PC-3 (cell line): ENCODE measurements at places on chromosomes 5 and 9.

- DNase-seq, result no peak
These were observed 184.5 kb upstream of the KLF4 start for GRCh38 chr9:107673861-107674720.

DNA sequence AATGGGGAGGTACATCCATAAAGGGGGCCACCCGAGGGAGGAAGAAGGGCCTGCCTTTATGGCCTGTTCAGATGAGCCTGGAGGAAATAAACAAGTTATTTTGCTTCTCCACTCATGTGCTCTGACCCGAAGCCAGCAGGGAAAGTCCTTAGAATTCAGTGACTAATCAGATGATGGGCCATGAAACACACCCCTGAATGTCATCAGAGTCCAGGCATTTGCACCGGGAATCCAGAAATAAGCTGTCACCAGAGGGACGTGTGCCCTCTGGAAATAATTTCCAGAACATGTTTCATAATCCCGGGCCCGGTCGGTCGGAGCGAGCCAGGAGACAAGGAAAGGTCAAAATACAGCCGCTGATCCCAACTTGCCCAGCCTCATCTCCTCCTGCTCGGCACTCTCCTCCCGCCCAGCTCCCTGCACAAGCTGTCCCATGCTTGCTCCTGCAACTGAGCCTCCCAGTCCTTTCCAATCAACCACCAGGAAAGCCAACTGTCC, 73.6 kb upstream of the ZNF622 start:
- DNase-seq, result peak; percentile 94

GRCh38 chr9:126337729-126338372, 11.2 kb downstream of the MVB12B start:
- no peak for DNase-seq

- DNase-seq, result no peak
These were observed 47.6 kb upstream of the EGFL7 start for GRCh38 chr9:136614967-136615623.

DNA sequence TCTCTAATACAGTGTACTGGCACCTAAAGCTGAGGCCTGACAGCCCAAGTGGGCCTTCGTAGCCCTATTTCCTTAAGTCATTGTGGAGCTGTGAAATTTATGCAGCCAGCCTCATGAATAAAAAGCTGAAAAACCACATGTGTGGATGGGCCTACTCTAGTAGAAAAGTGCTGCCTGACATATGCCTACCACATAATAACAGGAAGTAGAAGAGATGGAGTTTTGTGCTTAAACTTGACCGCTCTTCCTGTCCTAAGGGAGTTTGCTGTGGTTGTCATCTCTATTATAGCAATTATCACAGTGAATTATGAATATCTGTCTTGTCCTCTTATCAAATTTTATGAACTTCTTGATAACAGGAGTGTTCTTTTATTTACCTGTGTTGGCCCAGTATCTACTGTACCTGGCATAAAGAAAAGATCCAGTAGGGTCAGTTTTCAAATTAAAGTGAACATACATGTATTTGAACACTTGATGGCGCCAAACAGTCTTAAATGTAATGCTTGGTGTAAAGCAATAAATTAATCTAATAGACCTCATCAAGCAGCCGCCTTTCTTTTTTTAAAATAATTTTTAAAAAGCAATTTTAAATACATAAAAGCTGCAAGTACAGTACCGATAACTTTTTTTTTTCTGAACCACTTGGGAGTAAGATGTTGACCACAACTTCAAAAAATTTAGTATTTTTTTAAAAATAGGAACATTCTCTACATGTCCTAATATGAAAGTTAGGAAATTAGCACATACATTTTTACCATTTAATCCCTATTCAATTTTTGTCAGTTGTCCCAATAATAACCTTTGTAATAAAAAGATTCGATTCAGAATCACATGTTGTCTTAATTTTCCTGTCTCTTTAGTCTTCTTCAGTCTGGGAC, 51.0 kb downstream of the FKTN start:
- peak; percentile 55 for DNase-seq

- DNase-seq, result no peak
These were observed 79.5 kb downstream of the CRB2 start for GRCh38 chr9:123435471-123435870.

DNA sequence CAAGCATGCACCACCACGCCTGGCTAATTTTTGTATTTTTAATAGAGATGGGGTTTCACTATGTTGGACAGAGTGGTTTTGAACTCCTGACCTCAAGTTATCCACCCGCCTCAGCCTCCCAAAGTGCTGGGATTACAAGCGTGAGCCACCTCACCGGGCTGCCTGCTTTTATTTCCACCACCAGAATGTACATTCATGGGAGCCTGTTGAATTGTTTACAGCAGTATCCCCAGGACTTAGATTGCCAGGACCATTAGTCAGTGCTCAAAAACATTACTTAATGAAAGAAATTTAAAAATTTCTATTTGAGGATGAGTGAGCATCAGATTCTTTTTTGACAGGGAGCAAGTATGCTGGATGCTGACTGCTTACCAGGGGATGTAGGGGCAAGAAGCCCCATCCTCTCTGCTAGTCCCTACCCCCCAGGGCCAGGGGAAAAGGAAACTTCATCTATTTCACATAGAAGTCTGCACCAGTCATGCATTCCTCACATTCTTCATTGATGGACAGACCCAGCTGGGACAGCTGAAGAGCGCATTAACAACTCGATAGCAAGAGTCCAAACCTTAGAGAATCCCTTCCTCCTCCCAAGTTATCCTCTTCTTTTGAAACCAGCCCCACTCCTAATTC, 10.3 kb upstream of the RGMB start:
- DNase-seq, result peak; percentile 63

DNA sequence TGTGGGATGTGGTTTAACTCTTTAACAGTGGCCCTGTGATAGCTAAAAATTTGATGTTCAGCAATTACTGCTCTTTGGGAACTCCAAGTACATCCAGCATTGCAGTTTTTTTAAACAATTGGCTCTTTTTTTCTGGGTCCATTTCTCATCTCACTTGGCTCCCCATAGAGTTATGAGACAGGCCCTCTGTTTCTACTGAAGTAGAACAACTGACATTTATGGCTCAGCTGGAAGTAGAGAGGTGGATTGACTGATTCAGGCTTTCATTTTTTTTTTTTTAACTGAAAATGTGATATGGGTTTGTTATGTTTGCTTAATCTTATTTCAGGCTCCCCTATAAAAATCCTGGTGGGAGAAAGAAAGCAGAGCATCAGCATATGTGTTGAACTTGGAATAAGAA, 96.6 kb upstream of the CD180 start:
- DNase-seq, result no peak

- no peak for DNase-seq
These were observed 379.9 kb upstream of the IRX4 start for GRCh38 chr5:2262620-2263019.

GRCh38 chr5:116231288-116231687, 146.5 kb downstream of the COMMD10 start:
- DNase-seq, result peak; percentile 26

- peak; percentile 53 for DNase-seq
These were observed 427 bp downstream of the SERINC5 start for GRCh38 chr5:80255431-80255810.

- DNase-seq, result no peak
These were observed 51.0 kb downstream of the OTULIN start for GRCh38 chr5:14715481-14715880.

DNA sequence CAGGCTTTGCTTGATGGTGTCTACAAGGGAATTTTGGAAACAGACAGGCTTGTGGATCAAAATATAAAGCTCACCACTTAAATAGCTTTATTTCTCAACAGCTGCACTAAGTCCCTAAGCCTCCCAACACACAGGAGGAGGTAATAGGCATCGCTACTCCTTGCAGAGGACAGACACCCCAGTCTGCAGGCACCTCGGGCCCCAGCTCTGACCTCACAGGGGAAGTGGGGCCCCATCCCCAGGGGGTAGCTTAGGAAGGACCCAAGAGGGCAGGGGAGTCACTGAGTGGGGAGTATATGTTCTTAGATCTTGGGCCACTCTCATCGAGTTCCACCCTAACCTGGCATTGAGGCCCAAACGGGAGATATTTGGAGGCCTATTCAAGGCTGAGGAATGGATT, 66.7 kb upstream of the XPA start:
- no peak for DNase-seq

DNA sequence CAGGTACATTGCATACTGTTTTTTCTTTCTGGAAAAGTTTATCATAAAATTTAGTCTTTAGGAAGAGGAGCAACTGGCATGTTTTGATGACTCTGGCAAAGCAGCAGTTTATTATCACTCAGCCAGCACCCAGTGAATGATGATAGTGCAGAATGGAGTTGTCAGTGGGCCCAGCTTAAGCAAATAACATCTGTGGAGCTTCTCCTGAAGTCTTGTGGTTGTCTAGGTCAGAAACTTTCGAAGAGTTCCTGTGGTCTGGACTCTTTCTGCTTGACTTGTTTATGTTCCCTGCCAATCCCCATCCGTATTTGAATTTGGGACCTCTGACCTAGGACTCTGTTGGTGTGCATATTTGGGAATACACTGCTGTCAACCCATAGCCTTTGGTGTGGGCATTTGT, 38.1 kb upstream of the C5orf47 start:
- DNase-seq, result no peak

DNA sequence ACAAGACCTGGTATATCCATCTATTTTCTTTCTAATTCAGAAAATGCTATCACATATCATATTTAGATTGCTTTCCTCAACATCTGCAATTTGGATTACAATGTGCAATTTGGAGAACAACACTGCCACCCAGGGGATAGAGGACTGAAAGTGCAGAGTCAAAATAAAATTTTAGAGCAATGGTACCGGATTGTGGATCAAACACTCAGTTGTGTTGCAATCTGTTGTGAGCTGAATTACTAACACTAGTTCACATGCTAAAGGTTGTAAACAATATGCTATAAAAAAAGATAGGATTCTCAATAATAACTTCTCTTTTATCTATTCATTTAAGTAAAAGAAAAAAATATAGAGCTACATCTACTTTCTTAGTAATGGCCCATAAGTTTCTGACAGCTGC, 11.9 kb upstream of the SRFBP1 start:
- peak; percentile 62 for DNase-seq

DNA sequence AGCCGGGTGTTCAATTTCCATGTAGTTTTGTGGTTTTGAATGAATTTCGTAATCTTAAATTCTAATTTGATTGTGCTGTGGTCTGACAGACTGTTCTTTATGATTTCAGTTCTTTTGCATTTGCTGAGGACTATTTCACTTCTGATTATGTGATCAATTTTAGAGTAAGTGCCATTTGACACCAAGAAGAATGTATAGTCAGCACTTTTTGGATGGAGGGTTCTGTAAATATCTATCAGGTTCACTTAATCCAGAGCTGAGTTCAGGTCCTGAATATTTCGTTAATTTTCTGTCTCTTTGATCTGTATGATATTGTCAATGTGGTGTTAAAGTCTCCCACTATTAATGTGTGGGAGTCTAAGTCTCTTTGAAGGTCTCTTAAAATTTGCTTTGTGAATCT, 944.9 kb downstream of the TLE4 start:
- DNase-seq, result no peak

DNA sequence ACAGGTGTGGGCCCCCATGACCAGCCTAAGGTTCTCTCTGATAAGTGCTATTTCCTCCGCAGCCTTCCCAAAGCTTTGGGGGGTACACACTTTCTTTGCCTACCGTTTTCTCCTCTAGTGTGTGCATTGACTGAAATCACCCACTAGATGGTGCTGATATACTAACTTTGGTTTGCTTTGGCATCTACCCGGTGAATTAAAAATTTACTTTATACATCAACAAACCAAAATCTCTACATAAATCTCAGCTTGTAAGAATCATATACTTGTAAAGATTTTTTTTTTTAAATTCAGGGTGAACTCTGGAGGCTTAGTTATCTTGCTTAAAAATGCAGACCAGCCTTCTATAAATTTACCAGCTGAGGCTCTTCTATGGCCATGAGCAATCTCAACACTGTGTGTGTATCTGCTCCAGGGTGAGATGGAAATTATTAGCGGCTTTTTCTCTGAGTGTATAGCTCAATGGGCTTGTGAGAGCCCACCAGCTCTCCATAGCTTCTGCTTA, 475.7 kb upstream of the TNC start:
- DNase-seq, result peak; percentile 66

DNA sequence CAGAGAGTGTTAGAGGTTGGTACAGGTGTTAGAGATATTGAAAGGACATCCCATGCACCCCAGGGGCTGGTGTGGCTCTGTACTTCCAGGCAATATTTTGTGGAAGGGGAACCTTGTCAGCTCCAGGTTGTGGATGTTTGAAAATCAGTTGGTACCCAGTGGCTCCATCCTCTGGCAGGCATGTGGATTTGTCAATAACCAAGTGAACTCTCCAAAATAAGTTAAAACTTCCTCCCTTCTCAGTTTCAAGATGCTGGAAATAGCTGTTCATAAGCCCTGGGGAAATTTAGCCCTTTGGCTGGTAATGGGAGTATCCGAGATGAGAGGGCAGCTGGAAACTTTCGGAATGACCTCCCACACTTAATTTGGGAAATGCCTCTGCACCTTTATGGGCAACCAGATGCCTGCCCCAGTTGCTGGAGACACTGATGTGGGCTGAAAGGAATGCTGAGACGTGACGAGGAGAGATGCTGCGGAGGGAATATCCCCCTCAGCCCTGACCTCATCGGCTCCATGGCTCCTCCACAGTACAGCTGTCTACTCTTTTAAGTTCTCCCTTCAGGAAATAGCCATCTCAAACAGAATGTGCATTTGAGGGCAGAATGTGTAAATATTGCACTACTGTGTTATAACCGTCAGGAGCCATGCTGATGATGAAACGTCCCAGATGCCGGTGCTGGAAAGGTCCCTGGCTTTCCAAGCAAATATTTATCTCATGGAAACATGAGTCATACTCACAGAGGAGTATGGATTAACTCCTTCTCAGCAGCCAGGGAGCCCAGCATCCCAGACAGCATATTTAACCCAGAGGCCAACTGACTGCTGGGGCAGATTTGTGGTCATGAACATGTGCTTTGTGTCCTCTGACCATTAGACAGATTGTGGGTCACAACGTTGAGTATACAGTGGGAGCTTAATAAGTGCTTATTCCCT, 29.5 kb downstream of the TGFBI start:
- peak; percentile 83 for DNase-seq

DNA sequence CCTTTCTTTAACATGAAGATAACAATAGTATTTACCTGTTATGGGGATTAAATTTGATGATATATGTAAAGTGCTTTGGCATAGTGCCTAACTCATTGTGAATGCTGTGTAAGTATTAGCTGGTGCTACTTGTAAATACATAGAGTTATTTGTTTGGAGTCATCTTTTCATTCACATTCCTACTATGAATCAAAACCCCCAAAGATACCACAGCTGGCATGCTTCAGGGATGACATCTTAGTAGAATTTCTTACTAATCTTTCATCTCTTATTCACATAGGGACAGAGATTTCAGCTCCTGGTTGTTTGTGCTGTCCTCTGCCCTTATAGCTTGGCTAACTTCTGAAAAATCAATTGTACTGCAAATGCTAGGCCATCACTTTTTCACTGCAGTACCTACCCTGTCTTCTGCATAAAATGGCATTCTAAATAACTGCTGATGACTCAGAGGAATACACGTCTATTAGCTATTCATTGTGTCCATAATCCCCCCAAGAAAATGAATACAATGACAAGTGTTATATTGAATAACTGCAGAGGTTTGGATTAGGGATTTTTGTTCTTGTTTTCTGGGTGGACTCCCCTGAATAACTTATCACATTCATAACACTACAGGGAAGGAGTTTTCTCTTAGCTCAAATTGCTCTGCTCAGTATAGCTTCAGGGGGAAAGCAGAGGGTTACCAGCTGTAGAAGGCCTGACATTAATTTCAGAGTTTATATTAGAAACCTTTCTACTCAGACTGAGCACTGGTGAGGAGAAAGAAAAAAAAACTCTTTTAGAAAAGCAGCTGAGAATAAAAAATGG, 192.2 kb upstream of the C9orf72 start:
- DNase-seq, result no peak
